ENCODE measurements at places on chromosomes 16 and 17.
A peak's percentile ranks its signal among the peaks of the same experiment; 100 is the strongest.

DNA sequence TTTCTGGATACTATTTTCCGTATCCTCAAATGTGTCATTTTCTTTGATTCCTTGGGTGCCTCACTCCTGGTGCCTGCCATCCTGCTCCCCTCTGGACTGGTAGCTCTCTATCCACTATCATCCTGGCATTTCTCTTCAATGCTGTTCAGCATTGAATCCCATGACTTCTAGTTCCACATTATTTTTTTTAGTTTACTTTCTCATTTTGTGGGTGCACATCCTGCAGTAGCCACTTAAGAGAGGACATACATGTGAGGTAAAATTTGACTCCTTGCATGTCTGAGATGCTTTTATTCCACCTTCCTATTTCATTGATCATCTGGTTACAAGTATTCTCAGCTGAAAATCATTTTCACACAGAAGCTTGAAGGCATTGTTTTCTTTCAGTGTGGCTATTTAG is 19.1 kb downstream of the ALOX15 start:
- no peak for DNase-seq

DNA sequence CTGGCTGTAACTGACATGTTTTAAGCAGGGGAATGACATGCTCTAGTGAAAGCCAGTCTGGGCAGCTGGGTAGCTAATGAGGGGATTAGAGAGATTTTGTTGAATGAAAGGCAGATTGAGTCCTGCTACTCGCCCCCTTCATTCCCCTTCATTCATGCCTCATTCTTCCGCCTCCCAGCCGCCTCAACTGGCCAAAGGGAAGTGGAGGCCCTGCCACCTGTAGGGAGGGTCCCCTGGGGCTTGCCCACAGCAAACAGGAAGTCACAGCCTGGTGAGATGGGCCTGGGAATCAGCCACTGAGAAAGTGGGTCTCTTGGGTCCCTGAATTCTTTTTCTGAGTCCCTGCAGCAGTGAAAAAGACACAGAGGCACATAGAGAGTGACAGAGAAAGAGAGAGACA is 1.1 kb upstream of the CD19 start:
- no peak for DNase-seq

DNA sequence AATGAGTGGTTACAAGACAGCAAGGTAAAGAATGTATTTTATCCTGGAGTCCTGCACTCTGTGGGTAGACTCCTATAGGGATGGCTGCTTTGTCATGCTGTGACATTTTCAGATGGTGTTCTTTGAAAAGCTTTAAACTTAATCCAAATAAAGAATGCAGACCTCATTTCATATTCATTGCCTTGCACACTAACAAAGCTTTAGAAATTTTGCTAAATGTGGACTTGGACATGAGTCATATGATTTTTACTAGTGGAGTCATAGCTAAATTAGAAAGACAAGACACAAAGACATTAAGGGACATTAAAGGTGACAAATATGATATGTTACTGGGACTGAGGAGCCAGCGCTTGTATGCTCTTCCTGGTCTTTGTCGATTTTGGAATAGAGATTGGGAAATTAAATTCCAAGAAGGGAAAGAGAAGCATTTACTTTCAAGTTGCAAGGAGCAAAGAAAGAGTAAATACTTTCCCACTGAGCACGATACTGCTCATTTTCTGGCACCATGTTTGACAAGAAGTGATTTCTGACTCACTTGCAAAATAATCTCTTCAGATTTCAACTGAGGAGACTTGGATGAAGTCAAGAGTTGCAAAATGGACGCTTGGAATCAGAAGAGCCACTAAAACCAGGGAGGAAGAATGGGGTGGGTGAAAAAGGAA is 152.9 kb upstream of the MYOCD start:
- no peak for DNase-seq

- DNase-seq = no peak
Observed at GRCh38 chr17:67088639-67089038, 44.3 kb downstream of the CACNG1 start.

- DNase-seq = no peak
Observed at GRCh38 chr17:46901291-46901690, 21.7 kb upstream of the GOSR2 start.

- DNase-seq = no peak
Observed at GRCh38 chr17:17411692-17412091, 65.1 kb upstream of the MED9 start.

- peak; percentile 9 for DNase-seq
Observed at GRCh38 chr16:10465821-10466220, 80.0 kb downstream of the ATF7IP2 start.

DNA sequence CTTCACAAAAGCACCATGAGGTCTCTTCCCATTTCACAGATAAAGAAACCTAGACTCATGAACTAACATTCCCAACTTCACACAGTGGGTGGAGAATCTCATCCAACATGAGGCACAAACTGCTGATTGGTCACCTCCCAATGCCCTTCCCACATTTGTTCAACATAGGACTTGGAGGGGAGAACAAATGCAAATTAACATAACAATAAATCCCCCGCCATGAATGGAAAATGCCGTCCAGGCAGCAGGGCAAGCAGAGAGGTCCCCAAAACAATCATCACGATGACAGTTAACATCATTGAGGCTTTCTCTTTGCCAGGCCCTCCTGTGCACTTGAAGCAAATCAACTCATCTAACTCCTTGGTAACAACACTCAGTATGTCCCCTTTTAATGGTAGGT is 185.3 kb downstream of the TMEM132E start:
- no peak for DNase-seq

- DNase-seq = no peak
Observed at GRCh38 chr17:58006560-58006923, 504 bp downstream of the SRSF1 start.

- DNase-seq = no peak
Observed at GRCh38 chr17:80999536-81000333, 8.1 kb downstream of the CHMP6 start.

- DNase-seq = no peak
Observed at GRCh38 chr16:49349446-49350168, 24.0 kb upstream of the C16orf78 start.

DNA sequence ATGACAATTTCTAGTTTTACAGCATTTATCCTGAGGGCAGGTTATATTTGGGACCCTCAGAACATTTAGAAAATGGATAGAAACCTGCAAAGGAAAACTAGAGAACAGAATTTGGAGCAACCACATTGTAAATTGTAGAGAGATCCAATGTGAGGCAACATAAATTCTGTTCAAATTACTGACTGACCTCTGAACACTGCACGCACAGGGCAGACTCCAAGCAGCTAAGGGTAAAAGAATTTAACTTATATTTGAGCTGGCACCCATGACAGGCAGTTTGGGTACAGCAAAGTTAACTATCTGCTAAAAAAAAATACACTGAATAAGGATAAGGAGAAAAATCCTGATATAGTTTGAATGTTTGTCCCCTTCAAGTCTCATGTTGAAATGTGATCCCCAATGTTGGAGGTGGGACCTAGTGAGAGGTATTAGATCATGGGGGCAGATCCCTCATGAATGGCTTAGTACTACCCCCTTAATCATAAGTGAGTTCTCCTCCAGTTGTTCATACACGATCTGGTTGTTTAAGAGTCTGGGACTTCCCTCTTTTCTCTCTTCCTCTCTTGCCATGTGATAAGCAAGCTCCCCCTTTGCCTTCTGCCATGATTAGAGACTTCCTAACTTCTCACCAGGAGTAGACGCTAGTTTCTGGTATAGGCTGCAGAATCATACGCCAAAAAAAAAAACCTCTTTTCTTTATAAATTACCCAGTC is 75.7 kb downstream of the FBXL20 start:
- DNase-seq = no peak

- no peak for DNase-seq
Observed at GRCh38 chr16:50610331-50611262, 62.4 kb downstream of the NKD1 start.

GRCh38 chr16:73845238-73846006 is 451.2 kb upstream of the PSMD7 start:
- no peak for DNase-seq

DNA sequence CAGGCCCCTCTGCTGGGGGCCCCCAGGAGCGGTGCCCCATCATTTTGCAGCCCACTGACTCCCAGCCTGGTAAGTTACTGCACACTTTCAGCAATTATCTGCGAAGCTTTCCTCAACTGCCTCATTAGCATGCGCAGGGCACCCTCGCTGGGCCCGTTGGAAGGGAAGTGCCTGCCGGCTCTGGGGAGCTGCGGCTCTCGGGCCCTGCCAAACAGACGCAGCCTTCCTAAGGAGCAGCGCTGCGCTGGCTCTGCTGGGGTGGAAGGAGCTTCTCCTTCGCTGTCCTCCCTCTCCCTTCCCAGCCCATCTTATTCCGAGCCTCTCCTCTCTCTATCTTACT is 71.0 kb downstream of the RBBP6 start:
- no peak for DNase-seq

DNA sequence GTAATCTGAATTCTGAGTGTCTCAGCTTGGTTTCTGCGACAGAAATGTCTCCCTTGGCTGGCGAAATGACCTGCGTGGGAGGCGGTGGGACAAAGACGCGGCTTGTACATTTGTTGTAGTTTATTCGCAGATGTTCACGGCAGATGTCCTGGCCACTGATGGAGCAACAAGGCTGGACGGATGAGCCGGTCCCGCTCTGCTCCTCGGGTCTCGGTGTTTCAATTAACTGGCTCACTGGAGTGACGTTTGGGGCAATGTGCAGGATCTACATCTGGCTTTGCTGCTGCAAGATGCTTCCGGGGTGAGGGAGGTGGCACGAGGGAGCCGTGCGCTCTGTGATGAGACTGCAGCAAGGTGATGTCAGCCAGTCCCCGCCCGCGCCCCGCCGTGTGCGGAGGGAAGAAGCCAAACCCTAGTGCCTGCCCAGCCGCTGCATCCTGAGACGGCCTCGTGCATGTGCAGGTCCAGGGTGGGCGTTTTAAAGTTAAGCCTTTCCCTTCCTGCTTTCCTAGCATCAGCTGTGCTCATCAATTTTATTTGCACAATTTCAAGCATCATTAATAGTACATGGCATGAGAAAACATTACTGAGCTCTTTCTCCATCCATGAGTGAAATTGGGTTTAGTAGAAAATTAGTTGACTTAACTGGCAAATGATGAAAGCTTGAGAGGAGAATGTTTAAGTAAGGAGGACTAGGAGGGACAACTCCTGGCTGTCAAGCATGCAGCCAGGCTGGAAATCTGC is 44.4 kb downstream of the MGAT5B start:
- DNase-seq = no peak

GRCh38 chr17:59616253-59616920 is 3.3 kb upstream of the CLTC start:
- DNase-seq = no peak

DNA sequence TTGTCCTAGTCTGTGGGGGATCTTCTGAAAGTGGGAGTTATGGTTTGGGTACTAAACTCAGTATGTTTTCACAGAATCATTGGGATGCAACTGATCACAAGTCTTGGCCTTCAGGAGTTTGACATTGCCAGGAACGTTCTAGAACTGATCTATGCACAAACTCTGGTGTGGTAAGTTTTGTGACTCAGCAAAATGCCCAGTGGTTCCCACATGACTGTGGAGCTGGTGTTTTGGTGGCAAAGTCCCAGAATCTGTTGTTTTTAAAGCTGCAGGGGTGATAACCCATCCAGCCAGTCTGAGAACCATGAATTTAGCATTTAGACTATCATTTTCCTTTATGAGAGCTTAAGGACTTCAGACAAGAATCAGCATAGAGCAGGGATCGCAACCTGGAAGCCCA is 40.6 kb downstream of the GDE1 start:
- DNase-seq = no peak

DNA sequence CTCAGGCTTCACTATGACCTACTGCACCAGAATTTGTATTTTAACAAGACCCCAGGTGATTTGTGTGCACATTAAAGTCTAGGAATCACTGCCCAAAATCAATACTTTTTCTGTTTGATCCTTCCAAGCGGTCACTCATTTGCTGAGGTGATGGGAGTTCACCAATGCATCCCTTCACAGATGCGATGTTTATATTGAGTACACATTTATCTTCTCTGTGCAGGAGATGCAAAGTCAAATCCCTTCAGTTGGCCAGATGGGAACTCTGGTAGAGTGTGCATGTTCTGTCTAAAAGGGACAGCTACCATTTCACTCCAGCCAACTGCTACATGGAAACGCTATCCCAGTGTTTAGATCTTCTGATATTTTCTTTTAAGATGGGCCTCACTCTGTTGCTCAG is 122.6 kb upstream of the HS3ST2 start:
- no peak for DNase-seq

DNA sequence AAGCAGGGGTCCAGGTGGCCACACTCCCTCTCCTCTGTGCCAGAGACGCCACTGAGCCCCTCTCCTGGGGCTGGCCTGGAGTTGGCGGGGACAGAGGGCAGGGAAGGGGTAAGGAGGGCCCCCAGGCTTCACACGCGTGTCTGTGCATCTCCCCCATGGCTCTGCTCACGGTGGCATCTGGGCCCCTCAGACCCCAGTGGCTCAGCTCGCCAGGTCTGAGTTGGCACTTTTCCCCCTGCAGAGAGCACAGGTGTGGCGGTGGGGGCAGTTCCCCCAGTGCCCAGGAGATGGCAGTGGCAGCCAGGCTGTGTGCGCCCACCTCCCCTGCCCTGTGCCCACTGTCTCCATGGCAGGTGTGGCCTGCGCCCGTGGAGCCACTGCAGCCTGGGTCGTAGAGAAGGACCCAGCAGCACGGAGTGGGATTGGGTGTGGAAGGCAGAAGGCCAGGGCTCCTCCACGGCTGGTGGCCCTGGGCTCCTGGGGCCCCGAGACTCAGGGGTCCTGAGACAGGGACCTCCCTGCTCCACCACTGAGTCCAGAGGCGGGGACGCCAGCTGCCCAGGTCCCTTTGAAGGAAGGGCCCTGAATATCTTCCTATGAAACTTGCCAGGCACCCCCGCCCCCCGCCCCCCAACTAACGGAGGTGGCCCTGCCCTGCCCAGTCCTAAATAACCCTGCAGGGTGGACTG is 4.3 kb upstream of the APRT start:
- no peak for DNase-seq

GRCh38 chr16:50841081-50841886 is 99.4 kb downstream of the CYLD start:
- DNase-seq = no peak

DNA sequence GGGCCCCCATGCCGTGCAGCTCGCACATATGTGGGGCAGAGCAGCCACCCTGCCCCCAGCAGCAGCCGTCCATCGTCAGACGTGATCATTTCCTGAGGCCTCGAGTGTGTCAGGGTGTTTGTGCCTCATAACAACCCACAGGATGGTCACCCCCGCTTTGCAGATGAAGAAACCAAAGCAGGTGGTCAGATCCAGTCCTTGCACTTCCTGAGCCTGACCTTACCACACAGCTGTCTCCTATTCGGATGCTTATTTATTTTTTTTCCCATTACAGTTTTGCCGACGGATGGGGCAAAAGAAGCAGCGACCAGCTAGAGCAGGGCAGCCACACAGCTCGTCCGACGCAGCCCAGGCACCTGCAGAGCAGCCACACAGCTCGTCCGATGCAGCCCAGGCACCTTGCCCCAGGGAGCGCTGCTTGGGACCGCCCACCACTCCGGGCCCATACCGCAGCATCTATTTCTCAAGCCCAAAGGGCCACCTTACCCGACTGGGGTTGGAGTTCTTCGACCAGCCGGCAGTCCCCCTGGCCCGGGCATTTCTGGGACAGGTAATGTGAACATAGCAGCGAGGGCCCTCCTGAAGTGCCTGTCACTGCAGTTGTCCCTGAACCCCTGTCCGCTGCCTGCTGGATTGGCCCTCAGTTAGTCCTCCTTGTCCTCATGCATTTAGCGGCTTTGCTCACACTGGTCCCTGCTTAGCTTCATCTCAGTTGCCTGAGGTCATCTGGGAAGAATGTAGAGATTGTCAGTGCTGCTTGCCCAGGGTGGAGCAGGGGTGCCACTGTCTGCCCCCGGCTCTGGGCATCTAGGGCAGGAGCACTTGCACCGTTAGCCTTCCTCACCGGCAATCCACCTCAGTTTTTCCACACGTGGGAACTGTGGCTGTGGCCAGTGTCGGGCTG is 1.4 kb downstream of the MPG start:
- DNase-seq = no peak

Measured in non-pigmented ciliary epithelial cell (primary cell).